ENCODE measurements at places on chromosomes 2 and 18.

DNA sequence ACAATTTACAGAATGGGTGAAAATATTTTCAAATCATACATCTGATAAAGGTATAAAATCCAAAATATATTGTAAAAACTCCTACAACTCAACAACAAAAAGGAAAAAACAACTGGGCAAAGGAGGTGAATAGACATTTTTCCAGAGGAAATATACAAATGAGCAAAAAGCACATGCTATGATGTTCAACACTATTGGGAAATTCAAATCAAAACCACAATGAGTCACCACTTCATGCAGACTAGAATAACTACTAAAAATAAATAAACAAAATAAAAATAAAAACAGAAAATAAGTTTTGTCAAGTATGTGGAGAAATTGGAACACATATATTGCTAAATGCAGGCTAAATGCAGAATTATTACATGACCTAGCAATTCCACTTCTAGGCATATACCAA, 120.9 kb downstream of the FSIP2 start:
- no peak for DNase-seq

DNA sequence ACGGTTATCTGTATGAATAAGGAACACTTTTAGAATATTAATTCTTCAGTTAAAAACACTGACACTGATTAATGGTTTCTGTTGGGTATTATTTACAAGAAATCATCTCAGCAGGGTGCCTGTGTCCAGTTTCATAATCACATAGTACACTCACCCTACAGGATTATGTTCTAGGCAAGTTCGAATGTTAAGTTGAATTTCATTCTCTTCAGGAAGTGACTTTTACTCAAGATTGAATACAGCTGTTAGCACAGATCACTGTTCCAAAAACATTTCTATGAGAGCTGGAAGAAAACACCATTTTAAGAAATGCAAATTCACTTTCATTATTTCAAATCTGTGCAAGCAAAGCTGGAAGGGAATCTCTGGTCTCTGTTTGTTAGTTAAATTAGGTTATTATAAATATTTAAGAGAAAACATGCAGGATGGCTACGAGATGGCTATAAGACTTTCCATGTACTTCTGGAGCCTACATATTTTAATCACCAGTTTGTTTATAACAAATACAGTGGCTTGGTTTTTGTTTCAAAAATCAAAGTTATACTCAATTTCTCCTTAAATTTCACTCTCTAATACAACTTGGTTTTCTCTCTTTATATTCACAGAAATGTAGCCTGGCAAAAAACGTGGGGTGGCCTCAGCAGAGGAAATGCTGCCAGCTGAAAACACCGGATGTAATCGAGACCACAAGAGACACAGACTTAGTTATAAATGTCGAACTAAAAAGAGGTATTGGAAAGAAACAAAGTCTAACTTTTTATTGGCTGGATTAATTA, 65.8 kb downstream of the RBMS1 start:
- DNase-seq: peak; percentile 90

DNA sequence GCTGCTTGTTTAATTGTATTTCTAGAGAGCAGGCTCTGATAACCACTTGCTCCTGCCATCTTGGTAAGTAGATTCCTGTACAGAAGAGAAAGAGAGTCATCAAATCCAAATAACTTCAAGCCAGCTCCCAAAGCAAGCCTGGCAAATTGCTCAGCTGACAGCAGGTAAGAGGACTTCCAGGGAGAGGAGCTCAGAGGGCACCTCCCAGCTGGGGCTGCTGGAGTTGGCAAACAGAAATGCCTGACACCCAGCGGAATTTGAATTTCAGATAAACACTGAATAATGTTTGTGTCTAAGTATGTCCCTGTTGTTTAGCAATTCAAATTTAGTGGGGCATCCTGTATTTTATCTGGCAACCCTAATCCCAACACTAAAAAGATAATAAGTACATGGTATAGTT, 86.2 kb downstream of the MYL12B start:
- DNase-seq: no peak

DNA sequence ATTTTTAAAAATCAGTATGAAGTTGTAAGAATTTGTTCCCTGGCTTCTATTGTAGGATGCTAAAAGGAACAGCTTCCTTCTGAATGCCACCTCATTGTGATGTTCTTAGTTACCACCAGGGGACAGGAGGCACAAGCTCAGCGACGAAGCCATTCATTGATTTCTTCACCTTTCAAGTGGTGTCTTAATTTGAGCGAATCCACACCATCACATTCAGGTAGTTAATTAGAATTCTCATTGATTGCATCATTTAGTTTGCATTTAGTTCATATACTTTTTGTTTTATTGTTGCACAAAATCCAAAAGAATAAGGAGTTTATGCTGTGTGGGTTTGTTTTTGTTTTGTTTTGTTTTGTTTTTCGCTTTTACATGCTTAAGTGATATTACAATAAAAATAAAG, 23.1 kb downstream of the CYP27C1 start:
- DNase-seq: no peak

DNA sequence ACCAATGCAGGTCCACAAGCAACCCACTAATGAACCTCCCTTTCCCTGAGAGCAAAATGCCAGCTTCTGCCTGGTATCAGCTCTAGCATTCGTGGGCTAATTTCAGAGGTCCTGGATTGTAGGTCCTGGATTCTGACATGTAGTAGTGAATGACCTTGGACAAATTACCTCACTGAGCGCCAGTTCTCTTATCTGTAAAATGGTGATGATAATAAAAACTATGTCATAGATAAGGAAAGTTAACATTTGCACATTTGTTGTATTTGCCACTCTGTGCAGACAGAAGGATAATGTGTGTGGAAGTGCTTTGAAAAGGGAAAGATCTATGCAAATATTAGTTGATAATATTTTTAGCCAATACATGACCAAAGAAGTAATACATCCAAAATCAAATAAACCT, 4.1 kb upstream of the TET3 start:
- DNase-seq: no peak

- no peak for DNase-seq
Observed at GRCh38 chr2:222194669-222195068, 104.1 kb downstream of the PAX3 start.

DNA sequence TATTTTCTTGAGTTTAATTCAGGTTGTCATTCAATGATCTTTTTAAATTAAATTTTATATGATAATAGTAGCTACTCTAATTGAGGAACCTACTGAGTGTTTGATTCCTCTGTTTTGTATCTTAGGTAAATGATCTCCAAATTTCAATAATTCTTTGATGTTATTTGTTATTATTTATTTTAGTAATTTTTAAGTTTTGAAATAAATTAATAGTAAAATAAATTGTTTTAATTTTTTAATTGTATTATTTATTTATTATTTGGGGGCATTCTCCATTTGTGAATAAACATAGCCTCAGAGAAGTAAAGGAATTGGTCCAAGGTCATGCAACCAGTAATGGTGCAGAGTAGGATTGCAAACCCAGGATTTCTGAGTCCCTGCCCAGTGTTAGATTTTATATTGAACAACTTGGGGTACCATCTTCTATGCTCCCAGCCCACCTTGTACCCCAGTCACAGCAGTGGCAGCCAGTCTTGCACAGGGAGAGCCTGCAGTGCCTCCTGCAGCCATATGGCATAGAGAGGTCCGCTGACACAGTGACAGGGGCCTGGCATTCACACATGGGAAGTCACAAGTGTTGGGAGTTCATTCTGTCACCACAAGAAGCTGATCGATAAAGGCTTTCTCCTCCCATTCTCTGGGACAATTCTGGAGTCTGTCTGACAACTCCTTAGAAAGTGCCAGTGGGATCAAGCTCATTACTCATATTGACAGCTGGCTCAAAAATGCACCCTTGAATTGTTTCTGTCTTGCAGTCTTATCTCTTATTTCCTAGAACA, 110.0 kb upstream of the ETAA1 start:
- no peak for DNase-seq

GRCh38 chr2:195572895-195573683, 83.9 kb upstream of the SLC39A10 start:
- DNase-seq: no peak

GRCh38 chr2:667332-667999, 9.7 kb downstream of the TMEM18 start:
- DNase-seq: no peak

GRCh38 chr18:45284174-45284573, 331.1 kb upstream of the SLC14A2 start:
- no peak for DNase-seq

GRCh38 chr2:44329343-44329742, 32.0 kb downstream of the PREPL start:
- no peak for DNase-seq

Measured in cardiac muscle cell (in vitro differentiated cells and primary cell).